ENCODE measurements at places on chromosomes 13 and 19. TPM values are rescaled to one million over a fixed set of nuclear protein-coding genes. Genes with fewer than 3 reads are reported as not detected.

SPINT2 gene
- 321 TPM for total RNA-seq

ICAM1 gene
- 4.0 TPM for total RNA-seq

POU4F1 gene
- total RNA-seq: 0.78 TPM

CDX2 gene
- total RNA-seq: 0.64 TPM

OR7A5 gene
- not detected for total RNA-seq

FCGBP gene
- total RNA-seq: 1.2 TPM

GPR12 gene
- total RNA-seq: not detected

FUT3 gene
- total RNA-seq: 0.08 TPM

ZNF8 gene
- 0.79 TPM for total RNA-seq

MEDAG gene
- total RNA-seq: 0.36 TPM

MBD3L3 gene
- not detected for total RNA-seq

RNF225 gene
- 0.14 TPM for total RNA-seq

GIPC3 gene
- 0.19 TPM for total RNA-seq

RAD23A gene
- 66.2 TPM for total RNA-seq

Measured in A549 treated with AZD2906 at 1 μM for 4 hours (cell line).